ENCODE measurements at places on chromosomes 2 and 18.

- no peak for DNase-seq
Observed at GRCh38 chr2:31940920-31941319, 69.9 kb downstream of the MEMO1 start.

DNA sequence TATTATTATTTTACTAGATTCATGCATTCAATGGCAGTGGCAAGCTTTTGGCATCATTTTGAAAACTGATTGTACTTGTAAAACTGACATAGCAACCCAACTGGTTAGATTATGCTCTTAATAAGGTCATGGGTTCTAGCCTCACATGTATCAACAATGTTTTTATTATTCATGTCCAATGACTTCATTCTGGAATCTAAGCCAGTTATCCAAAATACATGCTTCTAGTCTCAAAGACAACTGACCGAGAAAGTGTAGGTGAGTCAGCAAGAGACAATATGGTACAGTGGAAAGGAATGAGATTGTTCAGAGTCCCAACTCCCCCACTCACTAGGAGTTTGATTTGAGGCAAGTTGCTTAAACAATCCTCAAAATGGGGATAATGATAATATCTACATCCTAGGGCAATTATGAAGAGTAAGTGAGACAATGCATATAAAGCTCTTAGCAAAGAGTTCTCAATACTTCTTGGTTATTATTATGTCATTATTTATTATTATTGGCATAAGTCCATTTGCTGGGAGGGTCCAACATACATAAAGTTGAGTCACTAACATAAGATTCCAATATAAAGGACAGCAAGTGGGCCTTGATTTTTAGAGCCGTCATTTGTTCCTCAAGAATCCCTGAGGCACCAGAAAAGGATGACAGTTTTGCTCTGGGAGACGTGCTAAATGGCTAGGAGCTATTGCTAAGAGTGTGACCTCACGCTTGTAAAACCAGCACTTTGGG lies 99.4 kb downstream of the NEB start:
- no peak for DNase-seq

GRCh38 chr2:26235089-26235488 lies 9.3 kb downstream of the HADHA start:
- DNase-seq: no peak

GRCh38 chr18:9757827-9758621 lies 49.9 kb downstream of the RAB31 start:
- DNase-seq: no peak

DNA sequence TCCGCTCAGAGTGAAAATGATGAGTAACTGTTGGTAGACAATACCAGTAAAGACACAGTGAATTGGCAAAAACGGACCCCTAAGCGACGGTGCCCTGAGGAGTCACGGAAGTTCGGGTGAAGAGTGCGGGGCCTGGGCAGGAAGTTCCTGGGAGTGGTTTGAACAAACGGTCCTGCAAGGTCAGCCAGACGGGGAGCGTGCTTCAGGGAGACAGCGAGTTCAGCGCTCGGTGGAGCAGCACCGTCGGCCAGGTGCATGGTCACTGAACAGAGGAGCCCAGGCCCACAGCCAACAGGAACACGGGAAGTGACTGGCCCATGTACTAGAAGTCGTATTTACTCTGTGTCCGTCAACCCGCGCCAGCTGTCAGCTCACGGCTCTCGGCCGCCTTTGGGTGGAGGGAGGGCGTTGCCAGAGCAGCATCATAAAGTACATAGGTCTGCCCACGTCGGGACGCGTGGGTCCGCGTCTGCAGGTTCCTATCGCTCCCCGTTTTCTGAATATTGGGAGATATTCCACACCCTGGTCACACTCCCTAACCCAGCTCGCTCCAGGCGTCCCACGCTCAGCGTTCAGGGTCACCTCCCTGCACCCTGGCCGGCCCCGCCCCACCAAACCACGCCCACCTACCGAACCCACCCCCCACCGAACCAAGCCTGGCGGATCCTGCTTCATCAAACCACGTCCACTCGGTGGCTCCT lies 75.6 kb upstream of the UXS1 start:
- no peak for DNase-seq

GRCh38 chr2:153871231-153872221 lies at the start of gene GALNT13:
Gene GALNT13 (plus strand): TSS chr2:153871922.
- DNase-seq: no peak

DNA sequence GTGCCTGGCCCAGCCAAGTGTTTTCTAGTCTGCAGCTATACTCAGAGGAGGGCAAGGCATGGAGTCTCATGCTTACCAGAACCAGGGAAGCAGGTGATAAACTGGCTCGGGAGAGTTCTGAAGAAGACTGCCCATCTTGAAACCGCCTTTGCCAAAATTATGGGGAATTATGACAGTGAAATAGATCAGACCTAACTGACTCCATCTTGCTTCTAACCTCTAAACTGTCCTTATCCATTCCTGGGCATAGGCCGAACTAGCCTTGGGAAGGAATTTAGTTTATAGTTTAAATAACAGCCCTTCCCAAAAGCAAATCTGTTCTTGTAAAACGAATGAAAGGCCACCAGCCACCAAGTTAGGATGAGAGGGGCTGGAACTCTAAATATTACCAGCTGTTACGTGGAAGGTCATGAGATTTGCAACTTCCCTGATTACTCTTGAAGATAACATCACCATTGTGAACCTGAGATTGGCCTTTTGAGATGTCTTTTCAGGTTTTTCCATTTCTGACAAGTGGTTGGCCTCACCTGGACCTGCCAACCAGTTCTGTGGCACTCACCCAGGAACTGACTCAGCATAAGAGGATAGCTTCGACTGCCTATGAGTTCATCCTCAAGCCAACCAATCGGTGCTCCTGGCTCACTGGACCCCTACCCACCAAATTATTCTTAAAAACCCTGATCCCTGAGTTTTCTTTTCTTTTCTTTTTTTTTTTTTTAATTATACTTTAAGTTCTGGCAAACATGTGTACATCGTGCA lies 23.4 kb downstream of the CHCHD5 start:
- DNase-seq: no peak

Measured in stimulated activated CD4-positive, alpha-beta T cell treated with anti-CD3 and anti-CD28 coated beads, TNF-alpha, amount 100 ng/mL, for 4 hours (primary cell).